GM13976 (cell line): ENCODE measurements at places on chromosomes 5 and 9.

DNA sequence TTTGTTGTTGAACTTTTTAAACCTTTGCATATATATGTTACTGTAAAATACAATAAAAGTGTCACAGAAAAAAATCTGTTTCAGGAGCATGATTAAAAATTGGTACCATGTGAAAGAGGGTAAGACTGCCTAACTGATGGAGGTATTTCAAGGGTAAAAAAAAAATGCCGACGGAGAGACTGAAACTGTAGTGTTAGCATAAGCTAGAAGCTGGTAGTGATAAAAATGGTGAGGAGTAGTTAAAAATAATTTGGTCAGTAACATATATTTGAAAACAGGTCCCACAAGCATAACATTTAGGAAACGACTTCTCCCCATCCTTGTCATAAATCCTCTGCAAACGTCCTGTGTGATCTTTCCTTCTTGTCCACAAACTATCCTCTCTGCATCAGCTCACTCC is 64.7 kb downstream of the MEF2C start:
- no peak for DNase-seq

- no peak for DNase-seq
Measured at GRCh38 chr9:90803860-90804593, 2.4 kb downstream of the SYK start.

DNA sequence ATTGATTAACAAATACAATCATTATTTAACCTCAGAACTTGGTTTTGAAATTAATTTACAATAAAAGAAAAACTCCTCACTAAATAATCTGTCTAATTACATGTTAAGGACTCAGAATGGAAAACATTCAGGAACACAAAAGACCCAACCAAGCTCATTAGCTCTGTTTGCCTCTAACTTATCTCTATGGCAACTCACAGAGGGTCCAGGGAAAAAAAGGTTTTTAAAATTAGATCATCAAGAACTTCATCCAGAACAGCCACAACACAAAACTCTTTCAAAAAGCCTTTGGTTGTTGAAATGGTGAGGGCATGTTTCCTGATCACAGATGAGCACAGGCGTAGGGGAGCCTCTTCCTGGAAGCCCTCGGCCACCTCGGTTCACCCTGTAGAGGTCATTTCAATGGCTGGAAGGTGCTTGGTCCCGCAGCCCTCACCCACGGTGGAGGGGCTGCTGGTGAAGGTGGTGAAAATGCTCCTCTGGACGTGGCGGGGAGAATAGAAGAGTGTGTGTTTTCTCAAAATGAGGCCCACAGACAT is 17.2 kb upstream of the TCF7 start:
- no peak for DNase-seq

GRCh38 chr9:120937127-120937526 is 10.5 kb upstream of the TRAF1 start:
- no peak for DNase-seq

GRCh38 chr9:4803670-4804530 is 11.2 kb downstream of the RCL1 start:
- DNase-seq = no peak

GRCh38 chr9:13501018-13501417 is 221.5 kb upstream of the MPDZ start:
- DNase-seq = no peak

DNA sequence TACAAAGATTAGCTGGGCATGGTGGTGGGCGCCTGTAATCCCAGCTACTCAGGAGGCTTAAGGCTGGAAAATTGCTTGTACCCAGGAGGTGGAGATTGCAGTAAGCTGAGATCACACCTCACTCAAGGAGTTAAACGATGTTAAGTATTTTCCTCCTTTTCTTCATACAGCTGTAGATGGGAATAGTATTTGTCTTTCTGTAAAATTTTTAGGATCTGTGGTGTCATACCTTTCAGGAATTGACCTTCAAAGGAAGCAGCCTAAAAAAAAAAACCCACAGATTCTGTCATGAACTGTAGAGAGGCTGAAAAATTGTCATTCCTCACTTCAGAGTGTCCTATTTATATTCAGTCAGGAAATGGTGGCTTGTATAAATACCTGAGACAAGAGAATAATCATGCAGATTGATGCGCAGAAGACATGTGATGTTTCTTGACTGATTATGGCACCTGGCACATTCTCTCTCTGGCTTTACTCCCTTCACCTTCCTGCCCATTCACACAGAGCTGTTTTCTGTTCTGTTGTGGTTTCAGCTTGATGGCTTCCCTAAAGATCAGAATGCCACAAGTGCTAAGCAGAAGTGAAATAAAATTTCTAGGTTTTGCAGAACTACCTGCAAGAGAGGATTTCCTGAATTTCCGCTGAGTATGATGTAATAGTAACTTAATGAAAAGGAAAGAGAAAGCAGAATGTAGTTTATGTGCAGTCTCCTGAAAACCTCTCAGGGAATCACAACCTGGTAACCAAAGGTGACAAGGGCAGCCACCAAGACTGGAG is 3.8 kb downstream of the IFNA1 start:
- peak; percentile 26 for DNase-seq

DNA sequence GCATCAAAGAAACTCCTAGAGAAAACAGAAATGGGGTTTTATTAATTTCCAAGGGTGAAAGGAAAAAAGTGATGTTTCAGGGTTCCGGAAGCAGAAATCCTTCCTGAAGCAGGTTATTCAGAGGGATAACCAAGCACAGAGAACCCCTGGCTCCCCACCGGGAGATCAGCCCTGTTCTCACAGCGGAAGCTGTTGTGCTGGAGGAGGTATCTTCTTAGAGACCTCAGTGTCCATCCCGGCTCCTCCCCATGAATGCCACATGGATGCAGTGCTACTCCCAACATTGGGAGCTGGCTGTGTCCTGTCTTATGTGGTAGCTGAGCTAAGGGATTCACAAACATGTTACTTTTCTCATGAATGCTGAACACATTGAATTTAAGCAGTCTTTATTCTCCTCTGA is 80.9 kb upstream of the IRX2 start:
- DNase-seq = no peak

DNA sequence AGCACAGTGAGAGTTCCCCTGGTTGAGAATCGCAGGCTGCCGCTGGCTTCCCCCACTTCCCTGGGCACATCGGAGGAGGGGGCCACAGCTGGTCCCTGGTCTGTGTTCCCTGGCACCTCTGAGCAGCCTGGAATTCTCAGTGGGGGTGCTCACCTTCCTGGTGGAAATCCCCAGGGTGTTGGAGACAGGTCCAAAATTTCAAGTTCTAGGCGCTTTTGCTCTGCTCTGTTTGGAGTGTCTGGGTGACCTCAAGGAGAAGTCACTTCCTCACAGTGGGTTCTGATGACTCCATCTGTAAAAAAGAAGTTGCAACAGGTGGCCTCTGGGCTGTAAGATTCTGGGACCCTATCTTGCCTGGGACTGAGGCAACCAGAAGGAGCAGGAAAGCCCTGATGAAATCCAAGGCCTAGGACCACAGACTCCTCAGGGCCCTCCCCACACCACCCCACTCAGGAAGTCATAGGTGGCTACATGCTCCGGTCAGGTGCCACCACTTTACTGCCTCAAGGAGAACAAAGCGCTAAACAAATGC is at the start of gene TRAF1:
TRAF1 (minus strand) TSS at position 400 of the 532 bp plus-strand sequence. CDS start 721 bp downstream, outside the sequence.
- DNase-seq = no peak

DNA sequence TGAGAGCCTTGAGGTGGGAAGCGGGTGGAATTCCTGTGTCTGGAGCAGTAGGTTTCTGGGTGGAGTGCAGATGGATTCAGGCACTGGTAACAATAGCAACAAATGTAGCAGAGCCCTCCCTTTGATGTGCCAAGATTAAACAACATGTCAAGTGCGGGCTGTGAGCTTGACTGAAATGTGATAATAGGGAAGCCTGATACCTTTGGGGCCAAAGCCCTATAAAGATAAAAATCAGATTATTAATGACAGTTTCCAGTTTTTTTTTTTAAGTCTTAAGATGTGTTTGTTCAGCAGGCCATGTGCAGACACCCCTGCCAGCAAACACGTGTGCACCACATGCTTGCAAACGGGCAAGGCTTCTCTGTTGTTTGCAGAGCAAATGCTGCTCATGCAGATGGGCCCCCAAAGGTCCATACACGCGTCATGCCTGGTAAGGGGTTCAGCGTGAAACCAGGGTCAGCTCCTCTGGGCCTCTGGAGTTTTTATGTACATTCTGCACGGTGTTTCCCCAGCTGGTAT is 193.2 kb downstream of the GADD45G start:
- no peak for DNase-seq

DNA sequence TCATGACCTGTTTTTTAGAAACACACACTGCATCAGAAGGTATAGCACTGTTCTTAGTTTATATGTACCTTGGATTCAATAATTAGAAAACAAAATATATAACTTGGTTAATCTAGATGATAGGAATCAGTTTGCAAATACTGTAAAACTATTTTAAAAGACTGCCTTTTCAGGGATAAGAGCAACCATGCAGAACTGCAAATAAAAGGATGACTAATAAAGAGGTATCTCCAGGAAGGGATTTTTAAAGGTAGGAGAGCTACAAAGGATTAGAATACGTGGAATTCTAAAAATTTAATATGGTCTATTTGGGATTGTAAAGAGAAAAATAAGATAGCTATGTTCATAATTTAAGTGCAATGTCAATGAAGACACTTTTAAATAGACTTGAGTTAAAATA is 9.4 kb downstream of the GABRA1 start:
- DNase-seq = no peak

GRCh38 chr9:6928863-6929262 is 171.1 kb downstream of the KDM4C start:
- DNase-seq = no peak

DNA sequence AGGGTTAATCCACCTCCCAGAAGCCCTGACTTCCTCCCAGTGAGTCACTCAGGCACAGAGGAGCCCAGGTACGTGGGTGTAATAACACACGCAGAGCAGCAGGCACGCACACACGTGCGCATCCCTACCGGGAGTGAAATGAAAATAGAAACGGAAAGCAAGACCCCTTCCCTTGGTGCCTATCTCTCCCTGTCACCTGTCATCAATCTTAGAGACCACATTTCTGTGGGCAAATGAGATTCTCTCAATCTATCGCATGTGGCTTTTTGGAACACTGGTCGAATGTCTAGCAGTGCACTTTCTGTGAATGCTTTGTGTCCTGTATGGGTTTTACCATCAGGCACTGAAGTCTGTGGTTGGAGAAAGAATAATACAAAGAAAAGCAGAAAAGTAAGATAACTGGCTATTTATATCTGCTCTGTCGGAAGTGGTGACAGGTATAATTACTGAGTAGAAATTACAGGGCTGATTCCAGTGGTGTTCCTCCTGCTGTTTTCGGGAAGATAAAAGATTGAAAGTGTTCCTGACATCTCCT is 137.7 kb upstream of the GRIA1 start:
- no peak for DNase-seq

DNA sequence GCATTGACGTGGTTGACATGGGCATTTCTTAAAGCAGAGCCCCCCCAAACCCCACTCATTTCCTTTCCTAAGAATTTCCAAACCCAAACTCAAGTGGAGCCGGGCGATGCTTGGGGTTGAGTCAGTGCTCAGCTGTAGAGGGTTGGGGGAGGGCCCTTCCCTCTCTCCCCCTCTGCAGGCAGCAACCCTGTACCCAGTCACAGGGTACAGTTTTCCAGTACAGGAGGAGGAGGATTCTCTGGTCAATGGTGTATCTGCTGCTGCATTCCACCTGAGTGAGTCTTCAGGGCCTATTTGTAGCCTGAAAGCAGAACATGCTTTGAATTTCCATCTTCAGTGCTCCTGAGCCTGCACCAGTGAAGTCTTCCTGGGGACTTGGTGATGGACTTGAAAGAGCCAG is 55.8 kb downstream of the ENTREP1 start:
- no peak for DNase-seq

DNA sequence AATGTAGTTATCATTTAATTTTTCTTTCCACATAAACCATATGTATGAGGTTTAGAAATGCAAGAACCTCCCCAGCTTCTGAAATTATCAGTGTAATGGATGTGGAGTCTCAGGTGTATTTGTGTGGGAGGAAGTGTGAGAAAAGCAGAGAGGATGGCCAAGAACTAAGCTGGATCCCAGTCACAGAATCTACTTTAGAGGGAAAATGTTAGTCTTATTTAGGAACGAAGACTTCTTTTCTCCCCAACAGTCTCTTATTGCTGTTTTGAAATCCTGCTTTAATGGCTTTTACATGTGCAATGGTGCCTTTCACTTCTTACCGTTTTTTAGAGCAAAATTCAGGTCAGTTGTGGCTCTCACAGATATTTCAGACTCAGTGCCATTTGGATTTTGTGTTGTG is 3.0 kb downstream of the EQTN start:
- DNase-seq = no peak

DNA sequence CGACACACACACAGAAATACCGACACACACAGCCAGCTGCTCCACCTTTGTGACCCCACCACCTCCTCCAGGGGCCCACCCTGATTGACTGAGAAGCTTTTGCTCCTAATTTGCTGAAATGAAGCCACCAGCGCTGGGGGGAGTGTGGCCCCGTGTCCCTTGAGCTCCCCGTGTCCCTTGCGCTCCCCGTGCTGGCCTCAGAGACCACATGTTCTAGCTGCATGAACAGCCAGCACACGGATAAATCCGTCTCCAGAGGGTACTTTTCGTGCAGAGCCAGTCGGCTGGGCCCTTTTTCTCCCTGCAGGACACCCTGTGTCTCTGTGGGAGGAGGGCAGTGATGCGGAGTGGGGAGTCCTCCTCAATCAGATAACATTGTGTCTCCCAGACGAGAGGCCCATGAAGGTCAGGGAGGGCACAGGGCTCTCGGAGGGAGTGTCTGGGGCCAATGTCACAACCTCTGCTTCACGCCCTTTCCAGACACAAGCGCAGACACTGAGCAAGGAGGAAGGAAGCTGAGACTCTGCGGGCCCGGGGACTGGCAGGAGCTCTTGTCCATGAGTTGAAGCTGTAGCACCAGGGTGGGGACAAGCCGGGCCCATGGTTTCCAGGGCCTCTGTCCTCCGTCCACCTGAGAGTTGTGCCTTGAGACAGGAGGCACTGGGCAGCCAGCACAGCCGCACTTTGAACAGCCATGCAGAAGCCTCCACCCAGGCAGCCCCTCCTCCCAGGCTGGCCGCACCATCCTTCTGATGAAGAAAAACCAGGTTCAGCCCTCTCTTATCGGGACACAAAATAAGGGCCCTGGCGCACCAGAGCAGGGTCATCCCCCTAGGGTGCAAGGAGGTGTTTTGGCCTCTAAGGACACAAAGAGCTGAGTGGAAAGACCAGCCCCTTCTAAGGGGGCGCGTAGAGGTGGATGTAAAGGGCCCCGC is 36.4 kb upstream of the SLC6A19 start:
- no peak for DNase-seq

DNA sequence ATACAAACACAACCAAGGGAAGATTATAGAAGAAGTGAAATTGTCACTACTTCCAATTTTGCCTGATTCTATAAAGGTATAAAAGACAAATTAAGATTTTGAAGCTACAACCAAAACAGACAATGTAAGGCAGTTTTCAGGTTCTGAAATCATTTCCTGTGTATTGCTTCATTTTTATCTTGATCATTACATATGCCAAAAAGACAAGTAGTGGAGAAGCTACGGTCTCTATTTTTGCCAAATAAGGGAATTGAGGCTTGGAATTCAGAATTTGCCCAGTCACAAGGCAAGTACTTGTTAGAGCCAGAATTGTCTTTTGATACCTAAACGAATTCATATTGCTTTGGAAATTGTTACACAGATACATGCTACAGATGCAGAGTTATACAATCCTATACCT is 20.6 kb downstream of the EDIL3 start:
- no peak for DNase-seq
